ENCODE measurements at places on chromosomes 3 and 15.

DNA sequence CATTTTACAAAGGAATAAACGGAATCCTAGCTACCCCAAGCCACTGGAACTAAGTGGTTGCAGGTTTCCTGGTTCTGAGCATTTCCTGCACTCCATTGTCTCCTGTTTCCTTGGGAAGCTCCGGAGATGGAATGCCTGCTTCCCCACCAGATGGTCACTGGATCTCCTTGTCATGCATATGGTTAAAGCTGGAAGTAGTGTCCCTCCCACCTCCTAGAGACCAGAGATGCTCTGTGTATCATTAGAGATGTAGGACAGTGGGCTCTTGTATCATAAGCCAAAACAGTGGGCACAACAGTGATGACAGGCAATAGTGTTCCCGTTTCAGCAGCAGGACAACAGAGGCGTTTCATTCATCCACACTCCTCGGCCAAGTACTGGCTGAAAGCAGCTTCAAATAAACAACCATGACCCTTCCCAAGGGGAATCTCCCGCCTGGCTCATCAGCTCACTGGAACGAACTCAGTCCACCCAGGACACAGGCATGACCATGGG, 136.2 kb upstream of the EIF1B start:
- DNase-seq, result no peak

DNA sequence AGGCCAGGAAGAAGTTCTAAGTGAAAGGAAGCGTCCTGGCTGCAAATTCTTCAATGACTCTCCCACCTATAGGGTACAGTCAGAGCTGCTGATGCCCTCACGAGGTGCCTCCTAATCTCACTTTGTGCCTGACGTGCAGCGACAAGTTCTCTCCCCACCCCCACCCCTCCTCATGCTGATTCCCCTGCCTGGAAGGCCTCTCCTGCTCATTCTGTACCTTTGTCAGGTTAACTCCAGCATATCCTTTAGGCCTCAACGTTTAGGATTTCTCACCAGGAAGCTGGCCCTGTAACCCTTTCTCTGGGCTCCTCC, 25.0 kb downstream of the SLC12A8 start:
- no peak for DNase-seq

DNA sequence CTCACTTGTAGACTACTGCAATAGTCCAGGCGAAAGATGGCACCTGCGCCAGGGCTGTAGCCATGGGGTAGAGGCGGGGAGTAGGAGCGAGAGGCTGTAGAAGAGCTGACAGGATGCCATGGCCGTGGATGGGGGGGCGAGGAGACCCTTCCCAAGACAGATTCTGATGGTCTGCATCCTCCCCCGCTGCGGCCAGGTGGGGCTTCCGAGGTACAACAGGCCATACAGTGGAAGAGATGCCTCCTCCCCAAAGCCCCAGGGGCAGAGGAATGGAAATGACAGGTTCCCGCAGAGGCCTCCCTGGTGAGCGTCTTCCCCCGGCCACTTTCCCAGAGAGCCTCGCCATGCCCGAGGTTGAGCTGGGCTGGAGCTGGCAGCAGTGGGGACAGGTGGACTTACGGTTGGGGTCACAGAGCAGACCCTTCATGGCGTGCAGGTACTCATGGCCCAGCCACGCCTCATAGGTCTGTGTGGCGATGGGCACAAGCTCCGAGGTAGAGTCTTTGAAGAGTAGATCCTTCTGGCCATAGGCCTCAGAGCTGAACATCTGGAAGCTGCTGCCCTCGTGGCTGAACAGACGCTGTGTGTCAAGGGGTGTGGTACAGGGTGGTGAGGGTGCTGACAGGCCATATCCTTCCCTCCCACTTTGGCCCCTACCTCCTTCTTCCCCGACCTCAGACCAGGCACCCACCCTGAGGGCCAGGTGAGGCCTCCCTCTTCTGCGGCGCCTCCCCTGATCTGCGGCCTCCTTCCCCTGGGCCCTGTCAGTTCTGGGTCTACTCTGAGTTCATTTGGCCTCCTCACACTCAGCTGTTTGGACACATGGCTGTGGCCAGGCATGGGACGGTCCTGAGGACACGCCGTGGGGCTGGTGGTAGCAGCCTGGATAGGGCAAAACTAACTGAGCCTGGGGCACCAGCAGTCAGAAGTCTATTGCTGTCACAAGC, 13.6 kb downstream of the MELTF start:
- DNase-seq, result no peak

DNA sequence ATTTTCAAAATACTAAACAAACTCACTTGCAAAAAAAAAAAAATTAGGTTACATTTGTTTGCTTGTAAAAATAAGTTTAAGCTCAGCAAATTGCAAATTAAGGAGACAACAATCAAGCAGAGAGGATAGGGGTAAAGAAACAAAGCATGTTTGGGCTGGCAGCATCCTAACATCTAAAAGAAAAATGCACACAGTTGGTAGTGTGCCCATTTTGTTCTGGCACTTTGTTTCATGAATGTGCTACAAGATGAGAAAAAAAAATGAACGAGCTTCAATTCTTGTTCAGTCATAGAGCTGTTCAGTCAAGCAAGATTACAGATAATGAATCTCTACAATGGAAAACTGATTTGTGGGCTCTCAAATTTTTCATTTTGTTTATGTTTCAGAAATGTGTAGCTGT, 17.7 kb upstream of the ZBBX start:
- no peak for DNase-seq

DNA sequence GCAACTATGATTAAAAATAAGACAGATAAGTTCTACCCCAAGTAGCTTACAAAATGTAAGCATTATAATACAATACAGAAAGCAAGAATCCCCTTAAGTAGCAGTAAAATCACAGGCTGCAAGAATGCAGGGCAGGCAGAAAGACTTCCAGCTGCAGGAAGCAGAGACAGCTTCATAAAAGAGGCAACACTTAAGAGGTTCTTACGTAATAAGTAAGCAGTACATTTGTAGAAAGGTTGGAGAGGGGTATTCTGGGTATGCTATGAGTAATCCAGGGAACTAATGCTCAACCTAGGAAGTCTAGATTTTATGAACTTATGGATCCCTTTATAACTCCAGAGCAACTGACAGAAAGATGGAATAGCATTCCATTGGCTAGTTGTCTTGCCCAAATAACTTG, 151.6 kb downstream of the IL5RA start:
- DNase-seq, result no peak

DNA sequence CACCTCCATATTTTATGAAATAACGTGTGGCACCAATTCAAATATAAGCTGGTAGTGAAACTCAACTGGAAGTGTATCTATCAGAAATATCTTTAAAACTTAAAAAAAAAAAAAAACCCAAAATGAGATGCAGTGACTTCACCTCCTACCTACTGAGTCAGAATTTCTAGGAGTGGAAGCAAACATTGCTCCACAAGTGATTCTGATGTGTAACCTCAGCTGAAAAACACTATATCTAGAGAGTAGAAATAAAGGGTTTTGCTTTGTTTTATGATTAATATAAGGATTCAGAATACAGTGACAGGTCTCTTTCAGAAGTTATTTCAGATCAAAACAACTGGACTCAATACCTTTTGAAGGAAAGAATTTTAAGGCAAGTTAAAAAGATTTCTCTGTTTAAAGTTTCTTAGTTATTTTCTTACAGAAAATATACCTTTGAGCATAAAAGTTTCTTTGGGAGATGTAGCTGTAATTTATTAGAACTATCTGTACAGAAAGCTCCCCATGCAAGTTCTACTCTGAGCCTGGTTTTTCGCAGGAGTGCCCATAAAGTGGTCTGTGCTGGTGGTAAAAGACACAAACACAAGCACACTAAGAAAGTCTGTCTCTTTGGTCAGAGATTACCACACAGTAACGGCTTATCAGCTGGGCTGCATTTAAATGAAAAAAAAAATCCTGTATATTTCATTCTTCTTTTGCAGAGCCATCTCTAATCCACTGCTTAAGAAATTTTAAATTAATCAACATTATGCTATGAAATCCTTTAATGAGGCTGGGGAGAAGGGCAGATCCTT, 59.9 kb upstream of the PPIB start:
- no peak for DNase-seq

DNA sequence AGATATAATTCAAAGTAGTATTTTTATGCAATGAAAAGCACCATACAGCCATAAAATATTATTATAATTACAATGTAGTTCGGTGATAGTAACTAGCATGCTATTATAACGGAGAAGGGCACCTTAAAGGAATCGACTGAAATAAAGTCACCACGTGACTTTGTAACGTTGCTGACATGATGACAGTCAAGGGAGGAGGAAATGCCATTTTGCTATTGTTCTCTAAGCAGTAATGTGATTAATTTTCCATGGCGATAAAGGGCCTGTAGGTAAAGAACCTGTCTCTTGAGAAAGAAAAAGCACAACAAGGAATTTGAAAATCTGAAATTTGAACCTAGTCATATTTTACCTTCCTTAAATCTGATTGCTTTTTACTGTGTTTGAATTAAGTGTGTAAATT, 526.2 kb downstream of the ROBO2 start:
- no peak for DNase-seq

- DNase-seq, result no peak
Observed at GRCh38 chr15:98083203-98083910, 122.9 kb downstream of the ARRDC4 start.

GRCh38 chr15:67792250-67792942, 32.9 kb upstream of the SKOR1 start:
- no peak for DNase-seq

- DNase-seq, result no peak
Observed at GRCh38 chr15:59550530-59550929, 61.1 kb upstream of the GCNT3 start.

GRCh38 chr3:193190146-193190786, 50.8 kb upstream of the PLAAT1 start:
- DNase-seq, result no peak

GRCh38 chr15:101578443-101578894, 73.7 kb downstream of the TM2D3 start:
- no peak for DNase-seq

GRCh38 chr3:141370065-141370533, 1.8 kb downstream of the ZBTB38 start:
- peak; percentile 27 for DNase-seq

- no peak for DNase-seq
Observed at GRCh38 chr3:116350119-116350733, 95.1 kb downstream of the LSAMP start.

GRCh38 chr3:134446800-134447199, 39.0 kb downstream of the ANAPC13 start:
- DNase-seq, result no peak

DNA sequence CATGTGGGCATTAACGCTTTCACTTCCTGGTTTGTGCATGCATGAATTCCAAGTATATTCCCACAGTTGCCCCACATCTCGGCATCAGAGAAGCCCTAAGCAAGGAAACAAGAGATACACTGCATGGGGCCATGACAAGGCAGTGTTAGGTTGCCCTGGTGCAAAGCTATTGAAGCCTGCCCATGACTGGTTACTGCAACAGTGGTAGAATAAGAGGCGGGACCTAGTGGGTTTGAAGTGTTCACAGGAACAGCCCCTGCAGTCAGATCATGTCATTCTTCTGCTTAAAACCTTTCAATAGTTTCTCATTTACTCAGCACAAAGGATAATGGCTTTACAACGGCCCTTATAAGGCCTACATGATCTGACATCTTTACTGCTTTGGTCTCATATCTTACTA, 80.9 kb upstream of the TOPAZ1 start:
- no peak for DNase-seq

DNA sequence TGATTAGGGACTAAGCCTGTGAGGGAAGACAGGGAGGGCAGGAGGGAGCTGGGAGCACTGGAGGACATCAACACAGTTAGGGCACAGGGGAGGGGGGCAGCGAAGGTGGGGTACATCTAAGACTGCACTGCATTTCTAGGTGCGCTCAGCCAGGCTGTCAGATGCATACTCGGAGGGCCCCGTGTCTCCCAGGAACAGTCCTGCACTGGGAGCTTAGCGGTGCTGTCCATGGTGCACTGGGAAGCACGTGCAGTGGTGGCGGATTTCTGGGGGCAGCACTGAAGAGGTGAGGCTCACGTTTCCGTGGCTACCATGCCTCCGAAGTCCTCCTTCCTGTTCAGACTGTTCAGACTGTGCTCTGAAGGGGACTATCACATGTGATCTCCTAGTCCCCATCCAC, 54.4 kb downstream of the ROPN1B start:
- no peak for DNase-seq

GRCh38 chr3:60045686-60046085, 995.9 kb upstream of the CFAP20DC start:
- DNase-seq, result no peak

DNA sequence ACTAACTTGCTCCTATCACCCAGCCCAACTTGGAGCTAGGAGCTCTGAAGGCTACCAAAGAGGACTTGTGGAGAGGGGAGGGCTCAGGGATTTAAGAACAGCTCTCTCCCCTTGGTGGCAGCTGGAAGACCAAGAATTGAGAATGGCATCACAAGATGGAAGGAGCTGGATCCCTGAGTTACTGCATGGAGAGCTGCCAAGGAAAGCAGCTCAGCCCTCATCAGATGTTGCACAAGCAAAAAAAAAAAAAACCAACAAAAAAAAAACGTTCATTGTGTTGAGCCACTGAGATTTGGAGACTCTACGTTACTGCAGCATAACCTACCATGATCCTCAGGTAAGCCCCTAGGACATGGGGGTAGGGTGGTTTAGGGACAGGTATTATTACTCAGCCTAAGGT, 41.0 kb downstream of the ITGB5 start:
- DNase-seq, result no peak

GRCh38 chr3:106420628-106421027, 551.8 kb upstream of the CBLB start:
- DNase-seq, result no peak

- DNase-seq, result no peak
Observed at GRCh38 chr15:45095661-45096060, 18.3 kb downstream of the DUOX2 start.

DNA sequence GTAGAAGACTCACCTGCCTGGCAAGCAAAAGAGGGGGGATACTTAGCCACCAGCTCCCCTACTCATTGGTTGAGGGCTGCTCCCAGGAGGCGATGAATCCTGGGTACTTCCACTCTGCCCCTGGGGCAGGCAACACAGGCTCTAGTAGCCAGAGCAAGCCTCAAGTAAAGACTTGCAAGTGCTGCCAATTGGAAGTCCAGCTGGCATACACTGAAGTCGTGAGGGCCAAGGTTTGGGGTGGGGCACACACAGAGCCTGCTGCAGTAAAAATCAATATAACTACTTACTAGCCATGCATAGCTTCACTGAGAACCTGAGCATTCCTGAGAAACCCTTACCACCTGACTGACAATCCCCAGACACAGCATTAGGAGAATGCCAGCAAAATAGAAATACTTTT, 123.0 kb upstream of the EIF1B start:
- DNase-seq, result no peak

DNA sequence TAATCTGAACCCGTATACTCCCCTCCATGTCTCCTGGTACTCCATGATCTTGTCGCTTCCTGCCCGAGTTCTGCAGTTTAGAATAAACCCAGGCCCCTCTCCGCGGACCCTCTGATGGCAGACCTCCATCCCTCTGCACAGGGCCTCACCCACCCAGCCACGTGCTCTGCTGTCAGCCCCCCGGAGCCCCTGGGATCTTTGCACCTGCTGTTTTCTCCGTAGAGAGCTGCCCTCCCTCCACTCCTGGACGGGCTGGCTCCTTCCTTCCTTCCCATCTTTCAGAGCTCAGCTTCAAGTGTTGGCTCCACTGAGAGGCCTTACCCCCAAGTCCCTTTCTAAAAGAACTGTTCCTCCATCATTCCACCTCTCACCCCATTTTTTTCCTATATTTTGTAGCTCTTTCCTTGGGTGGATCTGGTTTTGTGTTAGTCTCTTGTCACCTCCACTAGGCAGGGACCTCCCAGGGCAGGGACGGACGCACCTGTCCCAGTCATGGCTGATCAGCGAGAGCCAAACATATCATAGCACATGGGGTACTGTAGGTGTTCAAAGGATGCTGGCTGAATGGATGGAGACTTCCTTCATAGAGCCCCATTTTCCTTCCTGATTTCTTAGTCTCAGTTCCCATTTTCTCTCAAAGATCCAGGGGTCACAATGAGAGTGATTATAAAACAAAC, 106.6 kb downstream of the VGLL4 start:
- DNase-seq, result no peak

All from central memory CD8-positive, alpha-beta T cell (primary cell).